ENCODE measurements at places on chromosomes 5 and 9.

- peak overlapping the region; percentile 72 for H3K27ac ChIP-seq
- H3K36me3 ChIP-seq: no peaks in the 10 kb centered on the region
- peaks cover 9% of the 10 kb centered on the region for H3K4me1 ChIP-seq
- peak; percentile 49 for DNase-seq
- H3K27me3 ChIP-seq: peaks cover 12% of the 10 kb centered on the region
Measured at GRCh38 chr9:125374443-125375309, 113.0 kb downstream of the GAPVD1 start.

GRCh38 chr9:107397076-107398044, 92.2 kb downstream of the KLF4 start:
- no peaks in the 10 kb centered on the region for H3K4me1 ChIP-seq
- H3K4me3 ChIP-seq: no peak overlapping the region
- no peaks in the 10 kb centered on the region for H3K36me3 ChIP-seq
- H3K27ac ChIP-seq: no peak overlapping the region
- peaks cover 13% of the 10 kb centered on the region for H3K27me3 ChIP-seq

GRCh38 chr5:149911031-149911430, 33.6 kb downstream of the PDE6A start:
- DNase-seq: no peak
- H3K4me3 ChIP-seq: no peak overlapping the region
- peaks cover 8% of the 10 kb centered on the region for H3K27me3 ChIP-seq
- H3K27ac ChIP-seq: no peak overlapping the region
- H3K4me1 ChIP-seq: peaks cover 3% of the 10 kb centered on the region
- H3K36me3 ChIP-seq: no peaks in the 10 kb centered on the region

DNA sequence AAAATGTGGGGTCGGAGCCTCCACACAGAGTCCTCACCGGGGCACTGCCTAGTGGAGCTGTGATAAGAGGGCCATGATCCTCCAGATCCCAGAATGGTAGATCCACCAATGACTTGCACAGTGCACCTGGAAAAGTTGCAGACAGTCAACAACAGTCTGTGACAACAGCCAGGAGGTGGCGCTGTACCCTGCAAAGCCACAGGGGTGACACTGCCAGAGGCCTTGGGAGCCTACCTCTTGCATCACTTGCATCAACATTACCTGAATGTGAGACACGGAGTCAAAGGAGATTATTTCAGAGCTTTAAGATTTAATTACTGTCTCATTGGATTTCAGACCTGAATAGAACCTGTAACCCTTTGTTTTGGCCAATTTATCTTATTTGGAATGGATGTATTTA, 614.1 kb upstream of the CDH9 start:
- no peak overlapping the region for H3K27ac ChIP-seq
- no peaks in the 10 kb centered on the region for H3K36me3 ChIP-seq
- H3K4me3 ChIP-seq: no peak overlapping the region
- no peaks in the 10 kb centered on the region for H3K27me3 ChIP-seq
- H3K4me1 ChIP-seq: no peaks in the 10 kb centered on the region

DNA sequence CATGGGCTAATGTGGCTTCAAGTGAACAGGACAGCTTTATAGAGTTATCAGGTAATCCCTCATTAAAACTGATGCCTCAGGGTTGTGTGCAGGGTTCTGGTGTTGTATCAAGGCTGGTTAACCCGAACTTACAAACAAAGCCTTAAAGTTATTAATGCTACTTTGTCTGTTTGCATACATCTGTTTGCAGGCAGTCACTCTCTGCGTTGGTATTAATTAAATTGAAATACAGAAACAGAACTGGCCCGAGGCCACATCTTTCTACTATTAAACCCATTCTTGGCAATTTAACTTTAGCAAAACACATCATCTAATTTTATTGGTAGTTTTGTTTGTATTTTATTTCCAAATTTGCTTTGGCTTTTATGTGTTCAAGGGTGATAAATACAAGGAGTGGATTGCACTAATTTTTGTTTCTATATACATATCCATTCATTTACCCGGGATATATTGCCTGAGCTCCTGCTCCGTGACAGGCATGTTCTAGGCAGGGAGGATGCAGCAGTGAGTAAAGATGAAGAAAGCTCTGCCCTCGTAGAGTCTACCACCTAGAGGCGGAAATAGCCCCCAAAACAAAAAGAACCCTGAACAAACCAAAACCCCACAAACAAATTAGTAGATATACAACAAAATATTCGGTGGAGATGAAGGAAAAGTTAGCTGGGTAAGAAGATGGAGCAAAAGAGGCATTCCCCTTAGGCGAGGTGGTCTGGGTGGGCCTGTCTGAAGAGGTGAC, 164.2 kb downstream of the MACROH2A1 start:
- no peak overlapping the region for H3K4me3 ChIP-seq
- H3K27me3 ChIP-seq: peaks cover 4% of the 10 kb centered on the region
- H3K27ac ChIP-seq: no peak overlapping the region
- DNase-seq: no peak
- H3K36me3 ChIP-seq: no peaks in the 10 kb centered on the region
- peaks cover under 1% of the 10 kb centered on the region for H3K4me1 ChIP-seq

DNA sequence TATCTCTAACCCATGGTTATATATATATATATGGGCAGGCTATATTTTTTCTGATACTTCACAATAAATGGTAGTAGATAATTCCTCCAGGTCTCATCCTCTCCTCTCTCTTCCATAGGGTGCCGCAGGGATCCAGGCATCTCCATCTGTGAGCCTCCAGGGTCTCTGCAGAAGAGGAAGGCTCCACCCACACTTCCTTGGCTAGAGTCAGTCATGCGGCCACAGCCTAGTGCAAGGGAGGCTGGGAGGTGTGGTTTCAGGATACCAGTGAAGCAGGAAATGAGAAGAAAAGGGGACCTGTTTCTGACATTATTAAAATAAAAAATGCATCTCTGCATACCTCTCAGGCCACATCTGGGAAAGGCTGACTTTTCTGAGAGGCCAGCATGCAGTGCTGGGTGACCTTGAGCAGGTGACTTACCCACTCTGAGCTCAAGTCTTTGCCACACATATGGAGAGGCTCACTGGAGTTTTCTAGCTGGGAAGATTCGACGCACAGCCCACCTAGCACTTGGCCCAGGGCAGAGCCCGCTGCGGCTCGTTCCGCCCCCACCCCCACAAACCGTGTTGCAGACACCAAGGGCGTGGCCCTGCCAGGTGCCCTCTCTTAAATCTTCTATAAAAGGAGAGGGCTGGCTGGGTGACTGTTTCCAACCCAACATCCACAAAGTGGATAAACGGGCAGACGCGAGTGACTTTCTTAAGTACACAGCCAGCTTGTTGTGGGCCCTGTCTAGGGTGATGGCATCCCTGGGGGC, 47.9 kb downstream of the OLFM1 start:
- no peaks in the 10 kb centered on the region for H3K4me1 ChIP-seq
- no peak overlapping the region for H3K4me3 ChIP-seq
- H3K36me3 ChIP-seq: no peaks in the 10 kb centered on the region
- DNase-seq: no peak
- no peak overlapping the region for H3K27ac ChIP-seq

GRCh38 chr9:38718148-38718547, 1.8 kb downstream of the FAM240B start:
- no peak for DNase-seq
- no peaks in the 10 kb centered on the region for H3K4me1 ChIP-seq
- peaks cover 8% of the 10 kb centered on the region for H3K27me3 ChIP-seq
- no peak overlapping the region for H3K4me3 ChIP-seq

GRCh38 chr9:121992571-121993212, 100.4 kb downstream of the TTLL11 start:
- H3K4me3 ChIP-seq: no peak overlapping the region
- H3K4me1 ChIP-seq: peaks cover 2% of the 10 kb centered on the region
- no peak overlapping the region for H3K27ac ChIP-seq
- H3K27me3 ChIP-seq: no peaks in the 10 kb centered on the region

GRCh38 chr5:44640945-44641456, 167.7 kb upstream of the MRPS30 start:
- no peaks in the 10 kb centered on the region for H3K36me3 ChIP-seq
- no peaks in the 10 kb centered on the region for H3K4me1 ChIP-seq
- no peak overlapping the region for H3K4me3 ChIP-seq
- H3K27ac ChIP-seq: no peak overlapping the region

DNA sequence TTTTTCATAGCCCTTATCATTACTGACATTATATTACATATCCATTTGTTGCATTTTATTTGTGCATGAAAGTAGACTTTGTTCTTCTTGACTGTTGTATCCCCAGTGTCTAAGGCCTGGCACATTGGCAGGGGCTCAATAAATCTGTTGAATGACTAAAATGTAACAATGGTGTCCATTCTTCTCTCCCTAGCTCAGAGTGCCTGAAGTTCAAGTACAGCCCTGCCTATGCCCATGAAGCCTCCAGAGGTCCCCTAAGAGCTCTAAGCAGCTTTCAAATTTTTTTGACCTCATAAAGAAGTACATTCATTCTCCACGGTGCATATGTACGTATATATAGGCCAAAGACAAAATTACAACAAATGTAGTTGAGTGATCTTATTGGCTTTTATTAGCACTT, 4.2 kb upstream of the BSPRY start:
- no peak overlapping the region for H3K27ac ChIP-seq
- H3K27me3 ChIP-seq: no peaks in the 10 kb centered on the region
- H3K4me1 ChIP-seq: peaks cover 28% of the 10 kb centered on the region

DNA sequence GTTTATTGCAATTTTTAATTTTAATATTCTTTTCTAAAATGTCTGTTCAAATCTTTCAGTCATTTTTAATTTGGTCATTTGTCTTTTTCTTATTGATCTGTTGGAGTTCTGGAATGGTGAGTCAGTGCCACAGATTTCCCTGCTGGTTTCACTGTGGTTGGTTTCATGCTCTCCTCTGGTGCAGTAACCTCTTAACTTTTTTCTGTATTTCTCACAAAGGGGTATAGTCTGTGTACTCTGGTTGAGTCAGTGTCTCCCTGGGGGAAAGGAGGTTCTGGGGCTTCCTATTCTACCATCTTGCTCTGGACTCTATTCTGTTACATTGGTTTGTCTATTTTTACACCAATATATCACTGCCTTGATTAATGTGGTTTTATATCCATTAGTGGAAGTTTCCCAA, 178.8 kb downstream of the CSNK1G3 start:
- H3K4me1 ChIP-seq: peaks cover 8% of the 10 kb centered on the region
- no peaks in the 10 kb centered on the region for H3K27me3 ChIP-seq
- H3K27ac ChIP-seq: no peak overlapping the region
- no peak for DNase-seq
- peaks cover 4% of the 10 kb centered on the region for H3K36me3 ChIP-seq

- H3K27me3 ChIP-seq: no peaks in the 10 kb centered on the region
- no peak overlapping the region for H3K27ac ChIP-seq
- no peaks in the 10 kb centered on the region for H3K4me1 ChIP-seq
- no peak for DNase-seq
Measured at GRCh38 chr9:108681851-108682590, 173.8 kb downstream of the ACTL7B start.

DNA sequence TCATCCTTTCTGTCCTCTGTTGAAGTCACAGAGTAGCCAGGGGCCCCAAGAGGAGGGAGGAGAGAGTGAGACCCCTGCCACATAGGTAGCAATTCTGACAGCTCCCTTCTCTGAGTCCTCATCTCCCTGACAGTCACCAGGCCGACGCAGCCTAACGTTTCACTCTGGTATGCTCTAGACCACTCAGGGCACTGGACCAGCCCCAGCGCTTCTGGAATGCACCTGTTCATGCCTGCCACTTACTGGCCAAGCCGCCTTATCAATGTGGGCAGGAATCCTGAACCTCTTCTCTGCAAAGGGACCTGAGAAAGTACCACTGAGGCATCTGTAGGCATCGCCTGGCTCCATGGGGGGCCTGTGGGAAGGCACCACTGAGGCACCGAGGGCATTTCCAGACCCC, 50.2 kb downstream of the SECISBP2 start:
- no peak overlapping the region for H3K4me3 ChIP-seq
- DNase-seq: no peak
- H3K27me3 ChIP-seq: no peaks in the 10 kb centered on the region
- H3K27ac ChIP-seq: peak overlapping the region; percentile 63
- peaks cover 16% of the 10 kb centered on the region for H3K4me1 ChIP-seq

DNA sequence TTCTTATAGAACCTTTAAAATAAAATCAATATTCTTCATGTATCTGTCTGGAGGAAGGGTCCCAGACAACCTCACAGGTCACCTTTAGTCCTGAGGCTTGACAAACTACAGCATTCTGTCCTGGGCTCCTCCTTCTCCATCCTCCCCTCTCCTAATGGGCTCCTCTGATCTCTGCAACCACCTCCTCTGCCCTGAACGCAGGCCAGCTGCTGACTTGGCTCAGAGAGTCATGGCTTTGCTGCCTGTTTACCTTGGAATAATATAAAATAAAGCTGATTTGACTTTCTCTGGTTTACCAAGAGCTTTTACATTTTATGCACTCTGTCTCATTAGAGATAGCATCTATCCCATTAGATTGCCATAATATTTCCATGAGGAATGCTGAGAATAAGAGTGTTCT, 159.4 kb downstream of the SEMA6A start:
- DNase-seq: no peak
- H3K4me1 ChIP-seq: peaks cover 2% of the 10 kb centered on the region
- no peak overlapping the region for H3K27ac ChIP-seq
- peaks cover 31% of the 10 kb centered on the region for H3K36me3 ChIP-seq

- no peak overlapping the region for H3K27ac ChIP-seq
- no peaks in the 10 kb centered on the region for H3K36me3 ChIP-seq
- no peak overlapping the region for H3K4me3 ChIP-seq
- no peaks in the 10 kb centered on the region for H3K27me3 ChIP-seq
- no peak for DNase-seq
Measured at GRCh38 chr5:11803436-11803835, 100.8 kb downstream of the CTNND2 start.

DNA sequence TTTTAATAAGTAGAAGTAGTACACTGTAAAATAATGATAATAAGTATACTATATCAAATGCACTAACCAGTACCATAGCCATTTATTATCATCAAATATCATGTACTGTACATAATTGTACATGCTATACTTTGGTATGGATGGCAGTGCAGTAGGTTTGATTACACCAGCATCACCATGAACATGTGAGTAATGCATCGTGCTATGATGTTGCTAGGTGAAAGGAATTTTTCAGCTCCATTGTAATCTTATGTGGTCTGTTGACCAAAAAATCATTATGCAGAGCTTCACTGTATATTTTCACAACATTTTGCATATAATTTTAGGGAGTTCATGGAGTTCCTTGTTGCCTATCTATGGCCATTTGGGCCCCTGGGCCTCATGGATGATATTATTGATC, 72.2 kb upstream of the HMHB1 start:
- H3K4me3 ChIP-seq: no peak overlapping the region
- peaks cover 18% of the 10 kb centered on the region for H3K4me1 ChIP-seq
- H3K27ac ChIP-seq: no peak overlapping the region

GRCh38 chr9:80522465-80522864, 950.7 kb downstream of the TLE4 start:
- H3K27ac ChIP-seq: no peak overlapping the region
- no peak overlapping the region for H3K4me3 ChIP-seq
- DNase-seq: no peak
- H3K36me3 ChIP-seq: peaks cover 22% of the 10 kb centered on the region
- no peaks in the 10 kb centered on the region for H3K27me3 ChIP-seq
- no peaks in the 10 kb centered on the region for H3K4me1 ChIP-seq

- H3K4me1 ChIP-seq: no peaks in the 10 kb centered on the region
- peaks cover 6% of the 10 kb centered on the region for H3K27me3 ChIP-seq
- H3K36me3 ChIP-seq: no peaks in the 10 kb centered on the region
- H3K4me3 ChIP-seq: no peak overlapping the region
- DNase-seq: no peak
Measured at GRCh38 chr5:38329132-38329715, 70.9 kb downstream of the EGFLAM start.

- DNase-seq: no peak
- H3K36me3 ChIP-seq: no peaks in the 10 kb centered on the region
- H3K27me3 ChIP-seq: no peaks in the 10 kb centered on the region
- H3K27ac ChIP-seq: no peak overlapping the region
Measured at GRCh38 chr5:64532657-64533056, 26.8 kb downstream of the RGS7BP start.
